Dermis microvascular lymphatic vessel endothelial cell (primary cell): ENCODE measurements at places on chromosomes 3 and 15.

- no peak for DNase-seq
Measured at GRCh38 chr15:47548231-47548630, 169.1 kb upstream of the SEMA6D start.

GRCh38 chr3:150371741-150372254 lies 36.3 kb upstream of the TSC22D2 start:
- DNase-seq = peak; percentile 99

GRCh38 chr3:27657404-27657803 lies 64.7 kb downstream of the EOMES start:
- peak; percentile 52 for DNase-seq

GRCh38 chr3:65196663-65197062 lies 508.9 kb upstream of the ADAMTS9 start:
- DNase-seq = no peak

DNA sequence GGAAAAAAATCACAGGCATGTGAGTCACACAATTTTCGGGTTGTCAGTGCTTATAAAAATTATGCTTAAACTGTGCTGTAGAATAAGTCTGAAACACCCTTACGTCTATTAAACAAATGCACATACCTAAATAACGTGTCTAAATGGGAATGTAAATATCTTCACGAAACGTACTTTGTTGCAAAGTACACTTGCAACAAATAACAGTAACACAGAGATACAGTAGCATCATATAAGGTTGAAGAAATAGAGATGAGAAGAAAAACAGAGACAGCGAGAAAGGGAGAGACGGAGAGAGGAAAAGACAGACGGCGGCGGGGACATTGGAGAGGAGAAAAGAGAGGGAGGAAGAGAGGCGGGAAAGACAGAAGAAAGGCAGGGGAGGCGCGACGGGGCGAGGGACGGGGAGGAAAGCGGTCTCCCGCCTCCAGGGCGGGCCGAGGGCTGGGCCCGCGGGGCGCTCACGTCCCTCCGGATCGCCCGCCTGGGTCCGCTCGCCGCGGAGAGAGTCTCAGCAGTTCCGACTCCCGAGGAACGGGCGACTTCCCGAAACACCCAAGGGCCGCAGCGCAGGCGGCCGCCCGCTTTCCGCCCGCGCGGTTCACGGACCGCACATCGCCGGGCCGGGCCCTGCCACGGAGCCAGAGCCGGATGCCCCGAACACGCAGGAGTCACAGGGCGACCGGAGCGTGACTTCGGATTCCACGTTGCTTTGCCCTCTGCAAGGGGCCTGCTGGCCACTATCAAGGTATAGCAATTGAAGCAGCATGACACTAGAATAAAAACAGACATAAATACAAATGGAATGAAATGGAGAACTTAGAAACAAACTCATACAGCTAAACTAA lies 153.4 kb downstream of the LMLN start:
- peak; percentile 2 for DNase-seq

DNA sequence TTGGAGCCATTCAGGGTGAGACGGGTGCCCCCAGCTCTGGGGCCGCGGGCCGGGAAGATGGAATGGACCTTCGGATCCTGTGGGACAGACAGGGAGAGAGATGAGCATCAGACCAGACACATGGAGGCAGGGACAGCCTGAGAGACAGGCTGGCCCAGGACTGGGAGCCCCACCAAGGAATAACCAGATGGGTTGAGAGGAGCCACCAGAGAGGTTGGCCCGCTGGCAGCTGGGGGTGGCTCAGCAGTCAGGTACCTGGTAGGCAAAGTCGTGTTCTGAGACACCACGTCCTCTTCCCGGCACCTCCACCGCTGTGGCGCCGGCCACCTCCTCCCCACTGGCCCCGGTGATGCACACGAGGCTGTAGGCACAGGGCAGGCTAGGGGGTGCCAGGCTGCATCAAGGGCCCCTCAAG lies 13.8 kb downstream of the PLXNB1 start:
- DNase-seq = no peak

DNA sequence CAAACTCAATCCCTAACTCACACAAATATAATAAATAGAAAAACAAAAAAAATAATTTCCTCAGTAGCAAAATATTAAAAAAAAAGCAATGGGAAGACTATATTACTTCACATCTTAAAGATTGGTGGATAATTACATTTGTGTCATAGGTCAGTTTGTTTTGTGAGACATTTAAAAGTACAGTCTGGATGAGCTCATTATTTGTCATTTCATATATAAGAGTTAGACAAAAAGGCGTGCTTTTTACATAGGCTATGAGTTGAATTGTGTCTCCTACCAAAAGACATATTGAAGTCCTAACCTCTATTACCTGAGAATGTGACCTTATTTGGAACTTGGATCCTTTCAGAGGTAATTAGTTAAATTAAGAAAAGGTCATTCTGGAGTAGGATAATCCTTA lies 710.1 kb upstream of the CBLB start:
- DNase-seq = no peak

DNA sequence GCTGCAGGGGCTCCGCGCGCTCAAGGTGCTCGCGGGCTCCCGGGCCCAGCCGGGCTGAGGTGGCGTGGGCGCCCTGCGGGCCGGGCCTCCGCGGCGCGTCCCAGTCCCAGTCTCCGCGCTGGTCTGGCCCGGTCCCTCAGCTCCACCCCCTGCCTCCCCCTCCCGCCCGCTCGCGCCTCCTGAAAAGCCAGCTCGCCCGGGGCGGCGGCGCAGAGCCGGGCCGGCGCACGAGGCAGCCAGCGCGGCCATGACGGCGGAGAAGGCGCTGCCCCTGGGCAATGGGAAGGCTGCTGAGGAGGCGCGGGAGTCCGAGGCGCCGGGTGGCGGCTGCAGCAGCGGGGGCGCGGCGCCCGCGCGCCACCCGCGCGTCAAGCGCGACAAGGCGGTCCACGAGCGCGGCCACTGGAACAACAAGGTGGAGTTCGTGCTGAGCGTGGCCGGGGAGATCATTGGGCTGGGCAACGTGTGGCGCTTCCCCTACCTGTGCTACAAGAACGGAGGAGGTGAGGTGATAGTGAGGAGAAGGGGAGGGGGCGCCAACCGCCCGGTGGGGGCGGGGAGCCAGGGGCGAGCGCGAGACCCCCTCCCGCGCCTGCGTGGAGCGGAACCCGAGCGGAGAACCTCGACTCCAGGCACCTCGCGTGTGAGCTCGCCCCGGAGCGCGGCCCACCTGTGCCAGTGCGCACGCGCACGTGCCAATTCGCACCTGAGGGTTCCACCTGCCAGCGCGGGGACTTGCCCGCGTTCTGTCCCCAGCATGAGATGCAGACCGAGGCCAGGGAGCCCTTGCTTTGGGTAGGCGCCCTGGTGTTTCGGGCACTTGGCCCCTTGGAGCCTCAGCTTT lies at the start of gene SLC6A11:
SLC6A11 (plus strand) TSS at position 210 of the 844 bp plus-strand sequence; CDS start at position 248, 38 bp downstream.
- DNase-seq = no peak

- DNase-seq = no peak
Measured at GRCh38 chr3:34106379-34106778, 307.9 kb downstream of the PDCD6IP start.

- DNase-seq = peak; percentile 21
Measured at GRCh38 chr3:119380697-119381096, 82.7 kb downstream of the TMEM39A start.

DNA sequence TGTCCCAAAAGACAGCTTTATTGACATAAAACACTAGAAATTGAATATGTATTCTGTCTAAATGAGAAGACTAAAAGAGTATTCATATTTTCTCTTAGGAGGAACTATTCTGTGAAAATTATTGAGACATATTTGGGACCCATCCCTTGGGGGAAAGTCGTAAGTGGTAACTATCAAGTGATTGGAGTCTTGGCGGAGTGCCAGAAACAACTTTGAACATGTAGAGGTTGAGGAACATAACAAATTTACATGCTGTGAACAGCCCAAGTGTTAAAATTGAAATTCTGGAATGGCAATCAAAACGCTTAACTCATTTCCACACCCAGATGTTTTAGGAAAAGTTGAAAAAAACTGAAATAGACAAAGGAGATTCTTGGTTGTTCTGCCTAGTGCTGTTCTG lies 1034.6 kb downstream of the NSUN3 start:
- no peak for DNase-seq

DNA sequence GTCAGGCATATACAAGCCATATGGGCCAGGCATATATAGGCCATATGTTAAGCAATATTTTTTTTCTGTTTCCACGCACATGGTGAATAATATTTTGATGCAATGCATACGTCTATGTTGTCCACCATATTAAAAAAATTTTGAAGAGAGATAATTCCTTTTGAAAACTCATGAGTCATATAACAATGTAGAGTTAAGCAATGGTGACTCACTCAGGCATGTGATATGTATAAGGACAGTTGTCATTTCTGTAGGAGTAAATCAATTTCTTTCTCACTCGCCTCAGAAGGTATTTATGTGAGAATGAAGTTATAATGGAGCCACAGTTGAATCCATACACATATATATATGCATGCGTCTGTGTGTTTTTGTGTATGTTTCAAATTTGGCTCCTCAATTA lies 272.6 kb downstream of the EPHA3 start:
- DNase-seq = no peak

DNA sequence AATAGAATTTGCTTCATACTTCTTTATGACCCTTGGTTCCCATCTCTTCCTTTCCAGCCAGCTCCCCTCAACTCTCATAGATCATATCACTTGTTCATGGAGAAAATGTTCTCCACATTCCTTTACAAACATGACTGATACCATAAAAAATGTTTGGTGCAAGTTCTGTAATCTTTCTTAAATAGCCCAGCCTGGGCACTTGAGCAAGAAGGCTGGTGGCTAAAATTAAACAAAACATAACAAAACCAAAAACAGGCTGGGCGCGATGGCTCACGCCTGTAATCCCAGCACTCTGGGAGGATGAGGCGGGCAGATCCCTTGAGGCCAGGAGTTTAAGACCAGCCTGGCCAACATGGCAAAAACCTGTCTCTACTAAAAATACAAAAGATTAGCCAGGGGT lies 8.9 kb upstream of the POLR2M start:
- DNase-seq = no peak

DNA sequence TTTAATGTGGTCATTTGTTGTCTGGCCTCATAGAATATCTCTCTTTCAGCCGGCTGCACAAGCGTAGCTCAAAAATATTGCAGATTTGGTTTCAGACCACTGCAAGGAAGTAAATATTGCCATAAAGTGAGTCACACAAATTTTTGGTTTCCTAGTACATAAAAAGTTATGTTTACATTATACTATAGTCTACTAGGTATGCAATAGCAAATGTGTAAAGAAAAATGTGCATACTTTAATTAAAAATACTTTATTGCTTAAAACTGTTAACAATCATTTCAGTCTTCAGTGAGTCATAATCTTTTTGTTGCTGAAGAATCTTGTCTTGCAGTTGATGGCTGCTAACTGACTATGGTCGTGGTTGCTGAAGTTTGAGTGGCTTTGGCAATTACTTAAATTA lies 425.1 kb upstream of the ROBO1 start:
- DNase-seq = peak; percentile 55

DNA sequence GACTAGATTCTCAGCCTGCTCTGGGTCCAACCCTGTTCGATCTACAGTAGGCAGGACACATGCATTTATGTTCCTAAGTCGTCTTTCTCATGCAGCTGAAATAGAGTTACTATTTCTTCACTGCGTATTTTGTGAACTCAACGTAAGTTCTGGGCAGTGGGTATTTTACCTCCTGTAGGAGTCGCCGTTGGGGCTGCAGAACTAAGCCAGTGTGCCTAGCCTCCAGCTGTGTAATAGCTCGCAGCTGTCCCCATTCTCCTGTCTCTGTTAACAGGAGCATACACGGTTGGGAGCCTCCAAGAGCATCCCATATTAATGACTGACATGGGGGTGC lies 58.4 kb upstream of the HRH1 start:
- no peak for DNase-seq

DNA sequence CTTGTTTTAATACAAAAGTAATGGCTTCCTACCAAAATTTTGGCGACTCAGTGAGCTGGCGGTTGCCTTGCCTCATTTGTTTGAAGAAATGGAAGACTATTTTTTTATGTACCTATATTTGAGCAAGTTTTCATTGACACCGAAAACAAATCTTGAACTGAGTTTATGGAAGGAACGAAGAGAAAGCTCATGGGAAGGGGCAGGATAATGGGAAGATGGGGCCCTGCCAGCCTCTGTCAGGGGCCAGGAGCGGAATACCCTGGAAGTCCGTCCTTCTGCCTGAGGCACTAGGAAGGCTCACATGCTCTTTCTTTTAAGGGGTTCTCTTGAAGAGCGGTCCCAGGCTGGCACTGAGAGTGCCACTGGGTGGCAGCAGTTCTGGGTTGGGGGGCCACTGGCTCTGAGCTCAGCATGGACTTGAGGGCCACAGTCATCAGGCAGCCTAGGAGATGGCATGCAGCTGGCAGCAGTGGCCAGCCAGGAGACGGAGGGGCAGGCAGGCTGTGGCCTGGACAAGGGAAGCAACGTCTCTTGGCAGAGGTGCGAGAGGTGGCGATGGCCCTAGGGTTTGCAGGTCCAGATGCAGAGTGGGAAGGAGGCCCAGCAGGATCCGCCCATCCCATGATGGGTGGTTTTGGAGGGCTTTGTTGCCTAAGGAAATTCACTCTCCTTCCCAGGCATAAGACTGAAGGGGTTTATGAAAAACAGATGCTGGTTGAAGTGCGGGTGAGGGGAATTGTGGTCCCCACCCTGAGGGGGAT lies 41.6 kb downstream of the ISG20 start:
- no peak for DNase-seq

DNA sequence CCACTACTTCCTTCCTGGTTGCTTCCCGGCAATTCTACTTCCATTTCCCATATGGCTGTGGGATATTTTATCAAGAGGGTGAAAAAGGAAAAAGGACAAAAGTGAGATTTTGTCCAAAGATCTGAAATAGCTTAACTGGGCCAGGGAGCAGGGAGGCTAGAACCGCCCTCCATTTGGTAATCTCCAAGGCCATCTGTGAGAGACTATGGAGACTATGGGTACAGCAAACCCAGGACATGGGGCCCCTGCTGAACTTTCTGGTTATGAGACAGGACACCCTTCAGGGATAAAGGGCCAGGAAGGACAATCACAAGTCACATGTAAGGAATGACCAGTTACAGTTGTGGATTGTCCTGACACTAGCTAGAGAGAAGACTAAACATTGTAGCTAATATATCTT lies 24.3 kb downstream of the ZSCAN2 start:
- DNase-seq = no peak

GRCh38 chr3:168914662-168915061 lies 748.9 kb downstream of the MECOM start:
- DNase-seq = no peak

DNA sequence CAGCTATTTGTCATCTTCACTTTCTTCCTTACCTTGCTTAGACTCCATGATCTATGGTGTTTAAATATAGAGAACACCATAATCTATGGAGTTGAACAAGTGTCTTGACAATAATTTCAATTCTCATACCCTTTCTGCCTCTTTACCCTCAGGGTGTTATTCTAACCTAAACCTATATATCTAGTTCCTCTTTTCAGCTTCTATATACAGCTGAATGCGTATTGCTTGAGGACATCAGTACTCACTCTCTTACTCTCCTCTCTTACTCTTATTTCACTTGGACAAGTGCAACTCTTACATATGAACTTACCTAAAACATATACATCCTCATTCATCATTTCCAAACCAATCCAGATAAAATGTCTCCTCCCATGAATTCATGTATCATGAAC lies 187.1 kb downstream of the RAP2B start:
- no peak for DNase-seq

DNA sequence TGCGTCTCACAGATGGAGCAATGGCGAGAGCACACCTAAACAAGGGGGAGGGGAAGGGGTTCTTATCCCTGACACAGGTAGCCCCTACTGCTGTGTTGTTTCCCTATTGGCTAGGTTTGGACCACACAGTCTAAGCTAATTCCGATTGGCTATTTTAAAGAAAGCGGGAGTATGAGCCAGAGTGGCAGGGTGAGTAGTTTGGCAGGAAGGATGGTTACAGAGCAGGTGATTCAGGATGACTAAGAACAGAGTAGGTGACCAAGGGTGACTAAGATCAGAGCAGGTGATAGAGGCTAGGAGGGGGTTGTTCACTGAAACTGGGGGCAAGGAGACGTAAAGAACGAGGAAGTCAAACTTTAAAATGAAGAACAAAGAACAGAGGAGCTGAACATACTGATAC lies 511.8 kb downstream of the EDEM1 start:
- DNase-seq = no peak
